Daoy (cell line): ENCODE measurements at places on chromosomes 4 and X. TPM values are rescaled to one million over a fixed set of nuclear protein-coding genes. Genes with fewer than 3 reads are reported as not detected.
A peak's percentile ranks its signal among the peaks of the same experiment; 100 is the strongest.

VMA21 gene
- 66.3 and 68.9 TPM in 2 replicates for total RNA-seq

RENBP gene
- total RNA-seq: 0.11 and 0.18 TPM in 2 replicates

ZNF141 gene
- total RNA-seq: 5.8 and 7.6 TPM in 2 replicates

MAGEB4 gene
- total RNA-seq: not detected in 2 replicates

DNA sequence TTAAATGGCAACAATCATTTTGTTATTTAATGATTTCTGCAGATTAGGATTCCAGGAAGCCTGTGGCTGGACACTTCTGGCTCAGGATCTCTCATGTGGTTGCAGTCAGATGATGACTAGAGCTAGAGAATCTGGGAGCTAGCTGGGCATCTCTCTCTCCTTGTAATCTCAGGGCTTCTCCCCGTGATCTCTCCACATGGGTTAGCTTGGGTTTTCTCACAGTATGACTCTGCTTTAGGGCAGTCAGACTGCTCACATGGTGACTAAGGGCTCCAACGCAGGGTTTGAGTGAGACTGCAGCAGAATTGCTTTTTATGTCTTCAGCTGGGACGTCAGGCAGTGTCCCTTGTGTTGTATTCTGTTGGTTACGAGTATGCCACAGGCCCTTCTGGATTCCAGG, 361.4 kb downstream of the CBLL2 start:
- peak; percentile 32 for DNase-seq

DNA sequence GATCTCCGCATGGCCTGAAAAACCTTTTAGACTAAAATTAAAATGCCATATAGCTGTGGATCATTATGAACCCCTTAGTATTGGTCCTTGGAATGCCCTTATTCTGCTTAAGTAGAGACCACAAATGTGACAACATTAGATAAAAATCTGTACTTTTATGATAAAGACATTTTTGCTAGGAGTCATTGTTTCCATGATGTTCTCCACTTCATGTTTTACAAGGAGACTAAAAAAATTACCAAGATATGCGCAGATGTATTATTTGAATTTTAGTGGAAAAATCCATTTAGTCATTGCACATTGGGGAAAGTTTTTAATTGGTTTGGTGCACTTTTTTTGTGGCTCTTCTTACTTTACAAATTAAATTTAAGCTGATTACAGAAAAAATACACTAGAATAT, 85.1 kb upstream of the HPRT1 start:
- no peak for DNase-seq

DNA sequence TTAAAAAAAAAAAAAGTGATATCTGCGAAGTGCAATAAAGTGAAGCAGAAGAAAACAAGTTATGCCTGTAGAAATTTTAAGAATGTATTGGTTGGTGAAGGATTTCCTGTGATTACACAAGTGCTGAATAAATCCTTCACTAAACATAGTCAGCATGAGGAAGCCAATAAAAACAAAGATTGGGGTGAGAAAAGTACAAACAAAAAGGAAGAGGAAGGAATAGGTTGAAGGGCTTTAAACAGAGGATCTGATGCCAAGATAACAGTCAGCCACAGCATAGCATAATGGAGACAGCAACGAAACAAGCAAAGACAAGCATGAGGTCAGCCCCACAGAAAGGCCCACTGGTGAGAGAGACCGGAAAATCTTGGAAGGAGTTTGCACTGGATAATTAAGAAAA, 372.2 kb downstream of the ADAM29 start:
- no peak for DNase-seq

DNA sequence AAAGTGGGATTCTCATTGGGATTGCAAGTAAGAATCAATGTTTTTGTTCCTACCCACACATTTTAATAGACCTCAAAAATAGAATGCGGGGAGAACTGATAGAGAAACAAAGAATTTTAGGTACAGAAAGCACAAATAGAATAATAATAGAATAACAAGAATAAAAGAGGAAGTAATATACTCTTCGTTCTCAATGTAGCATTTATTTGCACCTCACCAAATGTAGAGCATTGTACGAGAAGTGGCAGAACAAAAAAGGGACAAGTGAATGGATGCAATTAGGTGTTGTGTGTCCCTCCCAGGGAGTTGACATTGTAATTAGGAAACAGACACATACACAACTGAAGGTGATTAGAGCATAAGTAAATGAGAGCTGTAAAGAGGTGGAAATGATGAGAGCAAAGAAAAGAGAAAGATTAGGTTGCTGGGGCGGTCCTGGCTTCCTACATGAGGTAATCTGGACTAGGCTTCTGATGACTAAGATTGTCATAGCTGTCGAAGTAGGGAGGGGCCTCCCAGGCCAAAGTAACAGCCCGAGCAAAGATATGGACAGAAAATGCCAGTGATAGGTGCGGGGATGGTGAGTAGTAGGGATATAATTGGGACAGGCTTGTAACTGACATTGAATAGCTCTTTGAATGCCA, 10.4 kb downstream of the RAB9A start:
- peak; percentile 14 for DNase-seq

DNA sequence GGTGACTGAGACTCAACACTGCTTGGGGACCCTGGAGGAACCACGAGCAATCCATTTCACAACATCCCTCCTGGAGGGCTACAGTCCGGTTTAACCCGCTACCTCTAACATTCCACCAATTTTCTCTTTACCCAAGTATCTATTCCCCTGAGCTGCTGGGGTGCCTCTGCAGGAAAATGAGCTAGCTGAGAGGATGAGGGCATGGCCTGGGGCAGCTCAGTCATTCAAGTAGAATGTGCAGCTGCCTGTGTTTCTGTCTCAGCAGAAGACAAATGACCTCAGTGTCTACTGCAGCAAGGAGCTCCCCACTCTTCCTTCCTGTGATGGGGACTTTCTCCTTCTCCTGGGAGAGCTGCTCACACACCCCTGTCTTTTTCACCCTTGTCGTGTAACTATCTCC, 120.8 kb downstream of the ZNF518B start:
- DNase-seq: no peak

- no peak for DNase-seq
Measured at GRCh38 chr4:37721995-37722638, 35.9 kb upstream of the RELL1 start.

GRCh38 chr4:1078490-1078889, 34.9 kb downstream of the RNF212 start:
- DNase-seq: no peak

- DNase-seq: no peak
Measured at GRCh38 chr4:189845145-189845846, 95.4 kb upstream of the FRG1 start.

DNA sequence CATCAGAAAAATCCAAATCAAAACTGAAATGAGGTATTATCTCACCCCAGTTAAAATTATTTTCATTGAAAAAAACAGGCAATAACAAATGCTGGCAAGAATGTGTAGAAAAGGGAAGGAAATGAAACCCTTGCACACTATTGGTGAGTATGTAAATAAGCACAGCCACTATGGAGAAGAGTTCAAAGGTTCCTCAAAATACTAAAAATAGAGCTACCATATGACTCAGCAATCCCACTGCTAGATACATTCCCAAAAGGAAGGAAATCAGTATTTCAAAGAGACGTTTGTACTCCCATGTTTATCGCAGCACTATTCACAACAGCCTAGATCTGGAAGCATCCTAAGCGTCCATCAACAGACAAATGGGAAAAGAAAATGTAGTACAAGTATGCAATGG, 932.4 kb downstream of the PCDH18 start:
- DNase-seq: no peak

- no peak for DNase-seq
Measured at GRCh38 chr4:183580370-183580769, 75.5 kb downstream of the ING2 start.

GRCh38 chr4:69640289-69640688, 847 bp upstream of the UGT2A2 start:
- no peak for DNase-seq
